ENCODE measurements at places on chromosomes 3 and 15.

DNA sequence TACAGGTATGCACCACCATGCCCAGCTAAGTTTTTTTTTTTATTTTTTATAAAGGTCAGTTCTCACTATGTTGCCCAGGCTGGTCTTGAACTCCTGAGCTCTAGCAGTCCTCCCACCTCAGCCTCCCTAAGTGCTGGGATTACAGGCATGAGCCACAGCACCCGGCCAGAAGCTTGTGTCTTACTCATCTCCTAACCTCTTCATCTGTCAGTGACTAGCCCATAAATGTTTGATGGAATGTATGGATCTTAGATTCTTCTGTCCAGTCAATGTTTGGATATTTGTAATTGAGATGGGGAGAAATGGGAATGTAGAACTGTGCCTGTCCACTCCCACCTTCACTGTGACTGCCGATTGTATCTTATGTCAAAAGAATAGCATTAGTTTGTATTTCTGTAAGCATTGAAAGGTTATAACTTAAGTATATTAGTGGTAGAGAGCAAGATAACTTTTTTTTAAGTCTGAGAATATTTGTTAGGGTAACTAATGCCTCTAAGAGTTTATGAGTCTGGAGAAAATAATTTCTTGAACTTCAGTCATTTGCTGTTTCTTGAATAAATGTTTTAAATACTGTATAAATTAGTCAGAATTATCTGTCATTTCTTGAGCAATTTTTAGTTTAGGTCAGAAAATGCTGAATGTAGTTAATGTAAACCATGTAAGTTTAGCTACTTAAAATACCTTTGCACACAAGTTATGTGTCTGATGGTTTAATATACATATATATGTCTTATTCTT lies 215.3 kb upstream of the CGNL1 start:
- no peak for DNase-seq

- peak; percentile 75 for DNase-seq
Measured at GRCh38 chr15:75452364-75452864, 924 bp upstream of the SIN3A start.

DNA sequence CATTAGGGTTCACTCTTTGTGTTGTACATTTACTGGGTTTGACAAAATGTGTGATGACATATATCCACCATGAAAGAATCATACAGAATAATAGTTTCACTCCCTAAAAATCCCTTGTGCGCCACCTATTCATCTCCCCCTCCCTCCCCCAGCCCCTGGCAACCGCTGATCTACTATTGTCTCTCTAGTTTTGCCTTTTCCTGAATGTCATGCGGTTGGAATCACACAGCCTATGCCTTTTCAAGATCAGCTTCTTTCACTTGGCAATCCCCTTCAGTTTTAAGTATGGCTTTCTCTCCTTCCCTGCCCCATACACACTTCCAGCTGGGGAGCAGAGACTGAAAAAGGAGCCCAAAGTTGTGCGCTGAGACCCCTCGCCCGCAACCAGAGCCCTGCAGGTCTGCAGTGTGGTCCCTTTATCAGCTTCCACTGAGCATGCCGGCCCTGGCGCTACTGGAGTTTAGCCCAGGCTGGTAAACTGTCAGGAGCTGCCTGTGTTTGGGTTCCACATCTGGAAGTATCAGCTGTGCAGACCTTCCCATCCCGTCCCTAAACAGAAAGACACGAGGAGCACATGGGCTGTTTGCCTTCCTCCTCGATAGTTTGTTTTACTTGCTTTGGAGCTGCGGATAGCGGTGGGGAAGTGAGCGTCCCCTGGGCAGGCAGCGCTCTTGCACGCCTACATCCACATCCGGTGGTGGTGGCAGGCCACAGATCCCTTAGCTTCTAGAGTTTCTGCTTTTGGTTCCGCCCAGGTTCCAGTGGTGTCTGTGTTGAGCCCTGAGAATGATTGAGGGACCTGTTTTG lies 12.3 kb downstream of the BOC start:
- DNase-seq, result no peak

DNA sequence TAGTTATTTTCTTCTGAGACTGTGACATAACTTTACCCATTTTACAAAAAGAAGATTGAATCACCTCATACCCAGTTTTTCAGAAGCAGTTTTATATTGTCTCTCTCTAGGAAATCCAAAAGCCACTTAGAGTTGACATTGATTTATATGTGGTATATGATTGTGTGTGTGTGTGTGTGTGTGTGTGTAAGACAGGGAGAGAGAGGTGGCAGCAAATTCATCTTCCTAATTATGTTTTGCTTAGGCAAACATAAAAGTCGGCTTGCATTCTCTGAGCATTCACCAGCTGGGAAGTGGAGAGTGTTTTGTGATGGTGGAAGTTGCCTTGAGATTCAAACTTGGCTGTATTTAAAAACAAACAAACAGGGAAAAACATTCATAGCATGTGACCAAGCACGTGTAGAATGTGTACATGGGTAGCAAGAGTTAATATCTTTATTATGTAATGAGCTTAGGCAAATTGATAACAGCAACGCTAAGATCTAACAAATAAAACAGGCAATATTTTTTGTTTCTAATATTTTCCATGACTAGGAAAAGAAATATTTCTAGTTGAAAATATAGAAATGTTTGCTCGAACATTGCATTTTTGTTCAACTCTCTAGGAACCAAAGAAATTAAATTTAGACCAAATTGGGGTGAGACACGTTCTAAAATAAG lies 64.4 kb upstream of the IGF1R start:
- no peak for DNase-seq

DNA sequence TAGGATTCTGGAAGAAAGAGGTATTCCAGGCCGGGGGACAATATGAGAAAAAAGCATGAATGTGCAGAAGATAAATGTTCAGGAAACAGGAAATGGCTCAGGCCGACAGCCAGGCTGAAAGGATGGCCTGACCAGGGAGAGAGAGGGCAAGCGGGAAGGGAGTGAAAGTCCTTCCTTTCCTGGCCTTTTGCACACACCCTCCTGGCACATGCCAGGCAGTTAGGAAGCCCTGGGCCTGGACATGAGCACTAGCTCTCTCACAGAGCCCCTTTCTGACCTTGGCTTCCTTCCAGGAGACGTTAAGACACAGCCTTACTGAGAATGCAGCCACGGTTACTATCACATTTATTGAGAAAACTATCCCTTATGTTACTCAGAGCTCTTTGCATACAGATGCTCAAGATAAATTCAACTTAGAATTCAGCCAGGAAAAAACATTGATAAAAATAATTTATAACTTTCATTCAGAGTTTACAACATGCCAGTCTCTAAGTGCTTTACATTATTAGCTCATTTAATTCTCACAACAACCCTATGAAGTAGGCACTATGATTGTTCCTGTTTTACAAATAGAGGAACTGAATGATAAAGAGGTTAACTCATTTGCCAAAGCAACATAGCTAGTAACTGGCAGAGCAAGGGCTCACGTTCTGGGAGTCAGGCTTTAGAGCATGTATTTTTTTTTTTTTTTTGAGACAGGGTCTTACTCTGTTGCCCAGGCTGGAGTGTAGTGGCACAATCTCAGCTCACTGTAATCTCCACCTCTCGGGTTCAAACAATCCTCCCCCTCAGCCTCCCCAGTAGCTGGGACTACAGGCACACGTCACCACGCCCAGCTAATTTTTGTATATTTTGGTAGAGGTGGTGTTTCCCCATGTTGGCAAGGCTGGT lies 39.4 kb upstream of the SMAD3 start:
- DNase-seq, result no peak

GRCh38 chr3:151133917-151134450 lies 48.5 kb downstream of the MED12L start:
- no peak for DNase-seq

DNA sequence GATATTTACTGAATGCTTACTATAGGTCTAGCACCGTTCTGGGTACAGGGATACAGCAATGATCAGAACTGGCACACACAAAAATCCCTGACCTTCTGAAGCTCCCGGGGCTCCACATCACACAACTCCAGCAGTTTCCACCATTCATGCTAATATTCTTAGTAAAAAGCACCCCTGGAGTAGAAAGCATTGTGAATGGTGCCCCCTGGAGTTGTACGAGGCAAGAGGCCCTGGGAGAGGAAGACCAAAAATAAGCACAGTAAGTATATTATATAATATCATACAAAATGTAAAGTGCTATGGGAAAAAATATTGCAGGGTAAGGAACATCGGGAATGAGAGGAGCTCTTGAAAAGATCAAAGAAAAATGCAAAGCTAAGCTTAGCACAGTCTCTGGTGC lies 790 bp upstream of the SRGAP3 start:
- no peak for DNase-seq

- DNase-seq, result no peak
Measured at GRCh38 chr3:87077355-87077754, 86.4 kb upstream of the VGLL3 start.

GRCh38 chr3:84487296-84487695 lies 471.5 kb upstream of the CADM2 start:
- no peak for DNase-seq

DNA sequence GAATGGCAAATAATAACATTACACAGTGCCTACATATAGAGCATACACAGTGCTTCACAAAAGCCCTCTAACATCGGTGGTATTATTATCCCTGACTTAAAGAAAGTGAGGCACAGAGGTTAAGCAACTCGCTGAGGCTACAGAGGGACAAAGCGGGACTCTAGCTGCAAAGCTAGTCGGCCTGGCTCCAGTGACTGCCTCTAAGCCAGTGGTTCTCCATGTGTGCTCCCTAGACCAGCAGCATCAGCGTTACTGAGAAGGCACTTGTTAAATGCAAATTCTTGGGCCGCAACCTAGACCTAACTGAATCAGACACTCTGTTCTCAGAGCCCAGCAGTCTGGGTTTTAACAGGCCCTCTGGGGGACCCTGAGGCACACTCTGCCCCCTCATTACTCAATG lies 33.1 kb upstream of the LIPC start:
- no peak for DNase-seq

DNA sequence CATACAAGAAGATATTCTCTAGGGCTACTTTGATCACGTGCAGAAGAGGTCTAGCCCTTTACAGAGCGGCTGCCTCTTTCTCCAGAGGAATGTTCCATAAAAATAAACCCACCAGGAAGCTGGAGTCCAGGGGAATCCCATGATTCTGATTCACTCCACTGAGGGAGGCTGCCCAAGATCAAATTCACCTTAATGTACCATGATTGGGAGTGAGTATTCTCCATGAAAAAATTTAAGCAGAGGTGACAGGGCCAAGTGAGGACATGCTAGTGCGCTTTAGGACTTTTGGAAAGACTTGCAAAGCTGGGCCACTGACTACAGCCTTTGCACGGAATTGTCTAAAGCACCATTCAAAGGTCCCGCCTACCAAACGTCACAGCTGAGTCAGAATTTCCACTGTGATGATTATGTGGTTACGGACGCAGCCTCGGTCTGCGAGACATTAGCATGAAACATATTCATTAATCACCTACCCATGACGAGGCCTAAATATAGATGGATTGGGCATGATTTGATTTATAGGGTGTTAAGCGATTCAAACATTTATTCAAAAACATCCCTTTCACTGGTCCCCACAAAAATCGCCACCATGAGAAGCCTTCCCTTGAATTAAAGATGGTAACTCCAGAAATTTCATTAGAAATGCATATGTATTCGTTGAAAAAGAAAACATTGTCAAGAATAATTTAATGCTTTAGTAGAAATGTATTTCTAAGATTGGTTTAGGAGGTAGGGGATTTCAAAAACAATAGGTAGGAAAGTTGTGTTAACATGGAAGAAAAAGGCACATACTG lies 152.6 kb downstream of the GREM1 start:
- DNase-seq, result no peak

DNA sequence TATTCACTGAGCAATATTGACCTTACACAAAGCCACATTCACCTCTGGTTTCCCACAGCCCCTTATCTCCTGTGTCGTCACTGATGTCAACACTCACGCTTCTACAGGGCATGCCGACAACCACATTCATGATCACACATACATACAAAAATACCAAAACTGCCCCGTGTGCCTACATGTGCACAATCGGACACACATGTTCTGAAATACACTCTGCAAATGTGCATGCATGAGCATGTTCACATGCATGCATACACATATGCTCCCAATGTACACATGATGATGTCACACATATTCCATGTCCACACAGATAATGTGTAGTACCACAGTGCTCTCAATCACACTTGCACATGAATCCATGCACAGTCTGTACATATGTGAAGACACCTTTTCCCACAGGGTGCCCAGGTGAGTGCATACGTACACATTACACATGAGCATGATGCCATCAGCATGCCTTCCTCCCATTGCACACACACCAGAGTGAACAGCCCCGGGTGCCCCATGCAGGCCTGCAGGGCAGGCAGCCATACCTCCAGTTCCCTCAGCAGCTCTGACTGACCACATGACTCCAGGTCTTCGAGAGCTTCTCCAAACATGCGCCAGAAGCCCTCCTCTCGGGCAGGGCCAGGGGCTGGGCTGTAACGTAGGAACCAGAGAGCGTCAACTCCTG lies 37.0 kb downstream of the GRIP2 start:
- DNase-seq, result no peak

DNA sequence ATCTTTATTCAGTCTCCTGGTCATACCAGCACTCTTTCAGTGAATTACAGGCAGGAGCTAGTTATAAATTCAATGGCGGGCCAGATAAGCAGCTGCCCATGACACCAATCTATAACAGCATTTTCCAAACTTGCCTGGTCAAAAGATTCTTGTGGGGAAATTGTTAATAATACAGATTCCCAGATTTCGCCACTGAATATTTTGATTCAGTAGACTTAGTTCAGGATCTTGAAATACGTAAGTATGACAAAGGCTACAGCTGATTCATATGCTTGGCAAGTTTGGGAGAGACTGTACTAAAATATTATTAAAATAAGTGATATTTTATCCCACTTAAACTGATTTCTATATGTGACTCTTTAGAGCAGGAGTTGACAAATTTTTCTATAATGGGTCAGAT lies 119.3 kb downstream of the TMCO5A start:
- DNase-seq, result no peak

DNA sequence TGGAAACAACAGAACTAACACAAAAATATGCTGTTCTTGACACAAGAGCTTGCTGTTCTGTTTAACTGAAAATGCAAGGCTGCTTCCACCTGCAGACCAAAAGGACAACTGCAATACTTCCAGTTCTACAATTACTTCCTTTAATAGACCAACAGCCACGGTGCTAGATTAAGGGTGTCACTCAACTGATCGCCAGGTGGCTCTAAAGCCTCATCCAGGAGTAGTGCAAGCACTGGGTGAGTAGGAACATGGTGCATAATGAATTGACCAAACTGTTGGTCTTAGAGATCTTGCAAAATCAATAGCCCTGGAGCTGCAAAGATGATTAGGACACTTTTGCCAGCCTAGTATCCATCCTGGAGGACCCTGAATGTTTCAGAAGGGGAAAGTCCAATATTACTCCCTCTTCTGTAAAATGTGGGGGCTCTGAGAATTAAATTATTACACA lies 3.6 kb upstream of the CLDN16 start:
- no peak for DNase-seq

Measured in stimulated activated naive CD4-positive, alpha-beta T cell treated with Interleukin-2 at 50 U/mL for 16 hours (primary cell).